ENCODE measurements at places on chromosomes 1 and 21.

DNA sequence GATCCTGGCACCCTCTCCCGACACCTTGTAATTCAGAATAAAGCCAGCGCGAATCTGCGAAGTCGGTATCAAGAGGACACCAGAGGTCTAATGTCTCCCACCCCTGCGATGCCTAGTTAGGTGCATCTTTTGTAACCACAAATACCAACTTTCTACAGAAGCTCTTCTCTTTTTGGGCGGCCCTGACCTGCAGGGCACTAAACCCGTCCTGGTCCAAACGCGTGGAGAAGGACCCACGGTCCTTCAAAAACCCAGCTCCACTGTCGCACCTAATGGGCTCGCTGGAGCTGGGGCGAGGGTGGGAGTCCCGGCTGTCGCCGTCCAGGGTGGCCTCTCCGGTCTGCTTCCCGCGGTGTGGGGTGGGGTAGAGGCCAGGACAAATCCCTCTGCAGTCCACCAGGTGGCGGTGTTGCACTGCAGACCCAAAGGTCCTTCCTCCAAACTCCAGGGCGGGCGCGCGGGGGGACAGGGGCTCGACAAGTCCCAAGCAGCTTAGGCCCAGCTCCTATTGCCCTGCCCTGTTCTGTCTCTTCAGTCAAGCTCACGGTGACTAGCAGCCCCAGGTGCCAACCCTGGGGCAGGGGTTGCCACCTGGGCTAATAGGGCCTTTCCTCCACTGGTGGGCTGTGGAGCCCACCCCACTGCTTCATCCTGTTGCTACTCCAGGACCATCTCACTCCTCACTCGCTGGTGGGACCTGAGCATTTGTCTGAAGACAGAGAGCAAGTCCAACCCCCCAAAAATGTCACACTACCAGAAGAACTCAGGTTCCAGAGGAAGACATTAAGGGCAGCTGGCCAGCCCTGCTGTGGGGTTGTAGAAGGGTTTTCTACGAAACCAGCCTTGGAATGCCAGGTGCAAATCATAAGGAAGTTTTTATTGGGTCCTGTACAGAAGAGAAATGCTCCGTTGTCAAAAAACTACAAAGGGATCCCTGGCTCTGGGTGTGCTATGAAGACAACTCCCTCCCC lies 2.8 kb downstream of the HES3 start:
- DNase-seq = peak; percentile 79

DNA sequence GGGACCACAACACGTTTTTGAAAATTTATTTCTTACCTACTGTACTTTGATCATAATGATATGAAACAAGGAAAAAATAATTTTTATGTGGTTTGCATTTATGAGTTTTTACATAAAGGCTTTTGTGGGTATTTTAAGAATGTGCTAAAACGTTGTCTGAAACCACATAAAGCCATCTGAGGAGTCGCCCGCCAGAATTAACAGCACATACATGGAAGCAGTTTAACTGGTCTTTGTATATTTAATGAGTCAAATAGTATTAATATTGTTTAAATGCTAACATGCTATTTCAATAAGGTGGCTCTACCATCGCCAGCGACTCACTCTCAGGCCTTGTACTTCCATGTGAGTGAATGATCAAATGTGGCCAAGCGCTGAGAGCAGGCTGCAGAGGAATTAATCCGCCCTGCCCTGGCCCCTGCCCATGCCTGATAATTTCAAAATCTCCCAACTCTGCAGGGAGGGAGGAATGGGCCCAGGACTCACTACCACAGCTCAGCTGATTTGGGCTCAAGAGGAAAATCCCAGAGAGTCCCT lies 49.6 kb downstream of the SLC66A1 start:
- DNase-seq = no peak

GRCh38 chr1:18352636-18353265 lies 128.0 kb upstream of the KLHDC7A start:
- no peak for DNase-seq

DNA sequence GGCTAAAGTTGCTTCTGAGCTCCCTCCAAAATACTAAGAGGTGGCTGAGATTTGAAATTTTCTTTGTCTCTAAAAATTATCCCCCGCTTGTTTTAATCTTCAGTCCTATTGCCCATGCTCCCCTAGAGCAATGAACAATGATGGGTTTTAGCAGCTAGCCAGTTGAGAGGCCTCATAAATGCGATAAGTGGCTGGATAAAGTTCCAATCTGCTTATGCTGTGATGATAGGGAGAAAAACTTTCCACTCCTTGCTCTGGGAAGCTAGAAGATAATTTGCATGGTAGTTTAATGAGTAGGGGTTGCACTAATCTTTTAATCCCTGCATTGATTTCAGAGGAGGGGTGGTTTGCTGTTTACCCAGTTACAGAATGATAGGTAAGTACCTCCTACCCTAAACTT lies 9.6 kb upstream of the PRPF3 start:
- DNase-seq = no peak

DNA sequence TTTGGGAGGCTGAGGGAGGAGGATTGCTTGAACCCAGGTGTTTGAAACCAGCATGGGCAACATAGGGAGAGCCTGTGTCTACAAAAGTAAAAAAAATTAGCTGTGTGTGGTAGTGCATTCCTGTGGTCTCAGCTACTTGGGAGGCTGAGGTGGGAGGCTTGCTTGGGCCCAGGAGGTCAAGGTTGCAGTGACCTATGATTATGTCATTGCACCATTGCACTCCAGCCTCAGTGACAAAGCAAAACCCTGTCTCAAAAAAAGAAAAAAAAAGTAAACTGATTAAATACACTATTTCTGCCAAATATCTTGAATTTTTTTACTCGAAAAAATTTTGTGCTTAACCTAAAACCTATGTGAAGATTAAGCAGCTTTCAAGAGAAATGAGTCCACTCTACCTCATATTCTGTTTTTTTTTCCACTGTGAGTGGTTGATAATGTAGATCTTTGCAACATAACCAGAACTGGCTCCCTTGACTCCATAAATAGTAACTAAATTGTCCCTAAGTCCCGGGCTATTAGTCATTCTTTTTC lies 19.4 kb upstream of the ZNF281 start:
- DNase-seq = no peak

- DNase-seq = no peak
These were observed 19.4 kb upstream of the WASF2 start for GRCh38 chr1:27509127-27510080.

DNA sequence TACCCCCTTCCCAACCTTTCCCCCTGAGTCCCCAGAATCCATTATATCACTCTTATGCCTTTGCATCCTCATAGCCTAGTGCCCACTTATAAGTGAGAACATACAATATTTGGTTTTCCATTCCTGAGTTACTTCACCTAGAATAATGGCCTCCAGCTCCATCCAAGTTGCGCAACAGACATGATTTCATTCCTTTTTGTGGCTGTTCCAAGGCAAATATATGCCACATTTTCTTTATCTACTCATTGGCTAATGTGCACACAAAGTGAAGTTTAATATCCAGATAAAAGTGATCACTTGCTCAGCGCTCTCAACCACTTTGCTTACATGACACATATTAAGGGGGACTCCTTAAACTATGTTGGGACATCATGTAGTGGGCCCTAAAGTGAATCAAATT lies 72.4 kb upstream of the TIAM1 start:
- DNase-seq = no peak

GRCh38 chr1:167676205-167676915 lies 45.4 kb upstream of the MPZL1 start:
- DNase-seq = no peak

DNA sequence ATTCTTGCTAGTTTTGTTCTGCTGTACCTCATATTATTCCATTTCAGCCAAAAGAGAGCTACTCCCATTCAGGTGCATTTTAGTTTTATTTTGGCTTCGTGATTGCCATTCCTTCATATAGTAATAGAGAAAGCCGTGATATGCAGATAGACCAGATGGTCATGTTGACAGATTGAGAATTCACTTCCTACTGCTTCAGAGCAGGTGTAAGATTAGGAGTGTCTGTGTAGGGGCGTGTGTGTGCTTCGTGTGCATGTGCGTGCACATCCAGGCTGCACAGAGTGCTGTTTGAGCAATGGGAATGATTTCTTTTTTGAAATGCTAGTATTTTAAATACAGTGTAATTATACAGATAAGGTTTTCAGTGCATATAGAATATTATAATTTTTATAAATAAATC lies 10.3 kb downstream of the NFIA start:
- DNase-seq = no peak

DNA sequence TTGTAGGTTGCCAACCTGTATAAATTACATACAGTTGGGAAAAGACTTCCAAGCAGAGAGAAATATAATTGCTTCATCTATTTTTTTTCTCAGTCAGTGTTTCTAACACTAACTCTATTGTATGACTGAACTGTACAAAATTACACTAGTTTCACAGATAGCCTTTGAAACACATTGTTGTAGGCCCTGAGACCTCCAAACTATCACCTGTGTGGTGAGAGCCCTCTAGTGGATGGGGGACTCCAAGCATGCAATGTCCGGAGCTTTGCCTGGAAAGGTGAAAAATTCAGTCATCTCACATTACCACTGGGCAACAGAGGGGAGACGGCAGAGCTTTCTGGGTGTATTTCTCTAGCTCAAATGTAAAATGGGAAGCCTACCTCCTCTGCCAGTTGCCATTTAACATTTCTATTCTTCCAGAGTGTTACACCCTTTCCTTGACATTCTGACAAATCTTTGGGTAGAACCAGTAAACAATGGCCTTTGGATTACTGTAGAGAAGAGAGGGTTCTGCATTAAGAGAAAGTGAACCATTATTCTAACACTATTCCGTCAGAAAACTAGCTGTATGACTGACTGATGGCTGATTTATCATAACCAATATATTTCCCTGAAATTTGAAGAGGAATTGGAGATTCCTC lies 212.2 kb downstream of the LYPLAL1 start:
- DNase-seq = peak; percentile 15

DNA sequence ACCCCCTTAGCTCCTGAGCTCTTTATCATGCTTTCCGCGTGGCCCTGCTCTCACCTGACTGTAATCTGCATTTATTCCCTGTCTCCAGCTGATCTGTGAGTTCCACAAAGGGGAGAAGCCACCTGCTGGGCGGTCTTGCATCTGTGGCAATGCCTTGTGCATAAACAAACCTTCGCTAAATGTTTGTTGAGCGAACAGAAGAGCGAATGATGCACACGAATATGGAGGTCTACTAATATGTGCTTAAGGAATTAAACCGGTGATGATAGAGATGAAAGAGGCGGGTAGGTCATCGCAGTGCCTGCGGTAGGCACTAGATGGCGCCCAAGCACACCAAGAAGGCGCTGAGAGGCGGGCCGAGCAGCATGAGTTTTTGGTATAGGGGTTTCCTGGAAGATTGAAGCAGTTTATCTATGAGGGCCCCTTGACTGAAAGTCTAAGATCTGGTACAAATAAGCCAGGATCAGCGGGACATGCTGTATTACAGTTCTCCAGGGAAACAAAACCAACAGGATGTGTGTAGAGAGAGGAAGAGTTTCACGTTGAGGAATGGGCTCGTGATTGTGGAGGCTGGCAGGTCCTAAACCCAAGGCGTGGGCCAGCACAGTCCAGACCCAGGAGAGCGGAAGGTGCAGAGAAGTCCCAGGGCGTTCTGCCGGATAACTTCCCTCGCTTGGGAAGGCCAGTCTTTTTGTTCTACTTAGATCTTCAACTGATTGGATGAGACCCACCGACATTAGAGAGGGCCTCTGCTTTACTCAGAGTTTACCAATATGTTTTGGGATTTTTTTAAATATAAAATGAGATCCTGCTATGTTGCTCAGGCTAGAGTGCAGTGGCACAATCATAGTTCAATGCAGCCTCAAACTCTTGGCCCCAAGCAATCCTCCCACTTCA lies 34.7 kb downstream of the TOMM20 start:
- no peak for DNase-seq

- peak; percentile 60 for DNase-seq
These were observed 31.0 kb upstream of the IL10 start for GRCh38 chr1:206803221-206803730.

GRCh38 chr1:205375835-205376545 lies 19.3 kb upstream of the KLHDC8A start:
- DNase-seq = no peak

- DNase-seq = no peak
These were observed 70.4 kb upstream of the BACH1 start for GRCh38 chr21:29228306-29228705.

- DNase-seq = no peak
These were observed 53.6 kb upstream of the A3GALT2 start for GRCh38 chr1:33374336-33375105.

DNA sequence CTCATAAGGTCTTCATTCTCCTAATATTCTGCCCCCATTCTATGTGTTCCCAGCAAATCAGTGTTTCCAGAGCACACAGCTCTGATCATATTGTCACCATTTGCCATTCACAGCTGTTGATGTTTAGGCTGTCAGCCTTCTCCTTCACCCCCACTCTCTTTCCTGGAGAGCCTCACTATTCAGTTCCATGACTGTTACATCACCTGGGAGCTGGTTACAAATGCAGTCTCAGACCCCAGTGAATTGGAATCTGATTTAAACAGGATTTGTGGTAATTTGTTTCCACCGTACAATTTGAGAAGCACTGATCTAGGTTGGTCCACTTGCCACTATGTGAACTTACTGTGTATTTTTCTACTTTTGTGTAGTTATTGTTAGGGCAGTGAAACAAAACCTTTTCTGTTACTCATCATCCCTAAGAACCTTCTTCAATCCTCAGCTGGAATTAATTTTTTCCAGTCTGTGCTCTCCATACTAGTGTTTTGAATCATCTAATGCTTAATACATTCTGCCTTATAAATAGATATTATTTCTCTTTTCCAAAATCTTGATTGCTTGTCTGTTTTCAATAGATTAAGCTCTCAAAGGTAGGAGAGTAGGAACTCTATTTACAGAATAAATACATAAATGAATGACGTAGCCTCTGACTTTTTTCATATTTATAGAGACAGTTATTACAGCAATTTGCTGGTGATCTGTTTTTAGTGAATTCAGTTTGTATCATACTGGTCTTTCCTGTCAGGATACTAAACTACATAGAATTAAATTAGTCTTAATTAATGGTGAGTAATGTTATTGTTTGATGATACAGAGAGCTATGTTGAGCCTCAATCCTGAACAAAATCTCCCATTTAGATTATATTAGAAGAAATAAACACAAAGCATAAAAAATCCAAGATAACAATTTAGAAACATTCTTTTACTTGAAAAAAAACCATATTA lies 8.1 kb downstream of the SNX7 start:
- DNase-seq = no peak

DNA sequence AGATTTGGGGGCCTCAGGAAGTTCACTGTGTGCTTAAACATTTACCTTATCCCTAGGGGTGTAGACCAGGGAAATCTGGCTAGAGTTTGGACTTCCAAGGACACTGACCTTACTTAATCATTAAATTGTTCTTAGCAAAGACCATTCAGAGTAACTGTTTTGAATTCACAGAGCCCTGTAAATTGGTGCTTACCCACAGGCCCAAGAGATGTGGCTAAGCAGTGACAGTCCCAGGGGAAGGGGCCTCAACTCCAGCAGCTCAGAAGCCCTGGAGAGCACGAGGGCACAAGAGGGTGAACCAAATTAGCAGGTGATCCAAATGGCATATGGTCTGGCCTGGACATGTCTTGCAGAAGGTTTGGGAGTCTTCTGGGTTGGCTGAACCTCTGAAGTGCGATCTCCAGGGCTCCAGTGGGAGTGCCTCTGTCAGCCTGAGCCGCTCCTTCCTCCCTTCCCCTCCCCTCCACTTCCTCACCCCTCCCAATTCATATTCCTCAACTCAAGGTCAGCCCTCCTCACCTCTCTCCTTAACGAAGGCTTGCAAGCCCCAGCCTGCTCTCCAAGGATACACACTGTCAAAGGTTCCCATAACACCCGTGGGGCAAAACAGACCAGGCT lies 4.3 kb downstream of the PAQR7 start:
- no peak for DNase-seq

All from GM18507 (cell line).